Suppressor macrophage (primary cell): ENCODE measurements at places on chromosomes 5 and 9.

DNA sequence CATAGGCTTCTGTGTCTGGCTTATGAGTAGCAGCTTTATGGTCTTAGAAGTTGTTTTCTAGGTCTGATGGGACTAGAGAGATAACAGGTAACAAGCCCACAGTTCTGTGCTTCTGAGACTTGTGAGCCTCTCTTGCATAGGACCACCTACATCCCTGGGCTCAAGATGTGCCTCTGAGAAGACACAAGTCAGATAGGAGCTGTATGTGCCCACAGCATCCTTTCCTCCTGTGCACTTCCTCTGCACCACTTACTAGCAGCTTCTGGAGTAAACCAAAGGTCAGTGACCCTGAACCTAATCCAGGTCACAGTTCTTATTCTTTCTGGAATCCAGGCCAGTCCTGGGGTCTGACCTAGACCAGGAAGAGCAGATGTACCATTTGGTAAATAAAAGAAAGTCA lies 40.0 kb downstream of the GALNT10 start:
- no peak for DNase-seq

- DNase-seq = no peak
Observed at GRCh38 chr5:60494635-60495034, 205.3 kb downstream of the DEPDC1B start.

DNA sequence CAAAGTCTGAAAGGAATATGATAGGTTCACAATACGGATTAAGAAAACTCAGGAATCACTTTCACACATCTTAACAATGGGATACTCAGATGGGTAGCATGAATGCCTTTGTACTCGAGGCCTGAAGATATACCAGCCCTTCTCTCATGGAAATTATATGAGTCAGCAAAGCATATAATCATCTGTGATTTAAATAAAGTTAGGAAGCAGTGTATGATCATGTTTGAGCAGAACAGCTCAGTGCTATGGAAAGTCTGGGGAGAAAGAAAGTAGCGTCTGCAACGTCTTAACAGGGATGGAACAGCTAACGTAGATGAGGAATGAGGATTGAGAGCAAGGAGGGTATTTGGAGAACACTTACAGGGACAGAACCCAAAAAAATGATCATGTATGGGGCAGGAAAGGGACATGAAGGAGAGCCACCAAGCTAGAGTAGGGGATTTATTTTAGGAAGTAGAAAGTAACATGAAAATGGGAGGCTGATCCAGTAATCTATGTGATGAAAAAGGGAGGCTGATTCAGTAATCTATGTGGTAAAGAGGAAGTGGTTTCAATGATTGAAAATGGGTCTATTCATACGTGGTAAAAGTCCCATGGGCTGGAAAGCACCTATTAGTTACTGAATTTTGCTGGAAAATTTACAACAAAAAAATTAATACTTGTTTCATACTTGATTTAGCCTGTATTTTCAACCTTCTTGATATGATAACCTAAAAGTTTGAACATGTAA lies 85.9 kb downstream of the GNA14 start:
- peak; percentile 67 for DNase-seq

GRCh38 chr9:107807183-107807582 lies 317.6 kb upstream of the KLF4 start:
- DNase-seq = peak; percentile 28

DNA sequence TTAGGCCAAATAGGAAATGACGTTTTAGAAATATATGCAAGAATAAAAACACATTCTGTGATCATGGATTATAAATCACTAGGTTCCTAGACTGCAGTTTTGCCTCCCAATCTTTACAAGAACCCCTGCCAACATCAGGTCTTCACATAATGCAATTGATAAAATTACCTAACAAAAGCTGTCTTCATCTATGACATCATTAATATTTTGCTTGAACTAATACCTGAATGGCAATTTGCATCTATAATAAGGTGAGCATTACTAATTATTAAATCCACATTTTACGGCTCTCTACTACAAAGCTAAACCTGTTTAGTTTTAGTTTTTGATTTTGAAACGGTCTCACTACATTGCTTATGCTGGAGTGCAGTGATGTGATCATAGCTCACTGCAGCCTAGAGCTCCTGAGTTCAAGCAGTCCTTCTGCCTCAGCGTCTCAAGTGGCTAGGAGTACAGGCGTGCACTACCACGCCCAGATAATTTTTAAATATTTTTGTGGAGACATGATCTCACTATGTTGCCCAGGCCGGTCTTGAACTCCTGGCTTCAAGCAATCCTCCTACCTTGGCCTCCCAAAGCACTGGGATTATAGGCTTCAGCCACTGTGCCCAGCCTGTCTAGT lies 218.0 kb downstream of the MLLT3 start:
- DNase-seq = no peak

- DNase-seq = no peak
Observed at GRCh38 chr5:39717176-39717897, 292.6 kb upstream of the DAB2 start.

- DNase-seq = no peak
Observed at GRCh38 chr5:130805648-130806047, 359.4 kb downstream of the HINT1 start.

DNA sequence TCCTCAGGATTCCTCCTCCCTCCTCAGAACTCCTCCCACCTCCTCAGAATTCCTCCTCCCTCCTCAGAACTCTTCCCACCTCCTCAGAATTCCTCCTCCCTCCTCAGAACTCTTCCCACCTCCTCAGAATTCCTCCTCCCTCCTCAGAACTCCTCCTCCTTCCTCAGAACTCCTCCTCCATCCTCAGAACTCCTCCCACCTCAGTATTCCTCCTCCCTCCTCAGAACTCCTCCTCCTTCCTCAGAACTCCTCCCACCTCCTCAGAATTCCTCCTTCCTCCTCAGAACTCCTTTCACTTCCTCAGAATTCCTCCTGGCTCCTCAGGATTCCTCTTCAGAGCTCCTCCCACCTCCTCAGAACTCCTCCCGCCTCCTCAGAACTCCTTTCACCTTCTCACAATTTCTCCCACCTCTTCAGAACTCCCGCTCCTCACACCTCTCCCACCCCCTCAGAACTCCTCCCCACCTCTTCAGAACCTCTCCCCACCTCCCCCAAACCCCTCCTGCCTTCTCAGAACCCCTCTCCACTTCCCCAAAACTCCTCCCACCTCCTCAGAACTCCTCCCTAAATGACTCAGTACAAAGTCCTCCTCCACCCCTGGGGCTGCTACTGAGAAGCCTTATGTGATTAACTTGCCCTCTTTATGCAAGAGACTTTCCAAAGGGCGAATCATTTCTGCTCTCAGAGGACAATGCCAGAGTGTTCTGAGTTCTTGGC lies 23.2 kb downstream of the SLC46A2 start:
- DNase-seq = peak; percentile 91

- DNase-seq = no peak
Observed at GRCh38 chr5:873328-873727, 19.3 kb downstream of the BRD9 start.

GRCh38 chr5:17203329-17204132 lies 13.9 kb upstream of the BASP1 start:
- peak; percentile 73 for DNase-seq

DNA sequence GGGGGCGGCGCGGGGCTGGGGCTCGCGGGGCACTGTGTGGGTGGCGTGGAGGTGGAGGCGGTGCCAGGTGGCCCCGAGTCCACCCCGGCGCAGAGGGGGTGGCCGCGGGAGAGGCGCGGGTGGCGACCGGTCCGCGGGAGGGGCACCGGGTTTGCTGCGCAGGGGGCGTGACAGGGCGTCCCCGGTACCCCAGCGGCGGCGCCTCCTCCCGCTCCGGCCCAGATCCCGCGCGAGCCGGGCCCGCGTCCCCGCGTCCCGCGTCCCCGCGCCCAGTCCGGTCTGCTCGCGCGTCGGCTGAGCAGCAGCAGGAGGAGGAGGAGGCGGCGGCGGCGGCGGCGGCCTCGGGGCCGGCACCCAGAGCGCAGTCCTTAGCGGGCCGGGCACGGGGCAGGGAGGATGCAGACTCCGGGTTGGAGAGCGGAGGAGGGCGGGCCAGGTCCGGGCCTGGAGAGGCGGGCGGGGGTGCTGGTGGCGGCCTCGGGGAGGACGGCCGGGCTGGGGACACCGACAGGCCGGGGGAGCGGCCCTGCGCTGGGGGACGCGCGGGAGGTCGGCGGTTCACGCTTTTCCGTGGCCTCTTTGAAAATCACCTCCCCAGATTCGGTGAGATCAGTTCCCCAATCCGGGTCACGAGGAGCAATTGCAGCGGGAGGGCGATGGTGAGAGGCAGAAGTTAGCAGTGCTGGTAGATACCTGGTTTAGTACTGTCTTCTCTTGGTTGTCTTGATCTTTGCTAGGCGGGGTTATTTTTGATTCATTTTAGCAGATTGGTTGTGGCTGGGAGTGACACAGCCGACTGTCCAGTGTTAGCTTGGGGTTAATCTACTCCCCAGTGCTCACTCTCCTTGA lies 1.7 kb downstream of the TRIO start:
- peak; percentile 74 for DNase-seq

DNA sequence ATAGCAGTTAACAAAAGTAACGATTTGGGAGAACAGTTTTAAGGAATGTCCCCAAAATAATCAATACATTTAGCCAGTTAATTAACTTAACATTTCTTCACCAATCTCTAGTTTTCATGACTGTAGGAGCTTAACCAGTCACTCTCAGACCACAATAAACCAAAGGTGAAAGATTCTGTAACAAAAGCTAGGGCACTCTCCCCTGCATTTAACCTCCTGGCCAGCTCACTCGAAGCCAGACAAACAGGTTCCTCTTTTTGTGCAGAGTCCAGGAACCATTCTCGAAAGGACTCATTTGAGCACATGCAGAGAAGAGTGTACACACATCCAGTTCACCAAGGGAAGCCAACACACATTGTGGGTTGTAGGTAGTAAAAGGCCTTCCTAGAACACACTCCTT lies 6.5 kb downstream of the IL7R start:
- DNase-seq = peak; percentile 68

GRCh38 chr9:36855448-36856315 lies 178.4 kb downstream of the PAX5 start:
- DNase-seq = peak; percentile 39

GRCh38 chr5:181127907-181128626 lies 2.9 kb downstream of the OR2V1 start:
- DNase-seq = no peak

DNA sequence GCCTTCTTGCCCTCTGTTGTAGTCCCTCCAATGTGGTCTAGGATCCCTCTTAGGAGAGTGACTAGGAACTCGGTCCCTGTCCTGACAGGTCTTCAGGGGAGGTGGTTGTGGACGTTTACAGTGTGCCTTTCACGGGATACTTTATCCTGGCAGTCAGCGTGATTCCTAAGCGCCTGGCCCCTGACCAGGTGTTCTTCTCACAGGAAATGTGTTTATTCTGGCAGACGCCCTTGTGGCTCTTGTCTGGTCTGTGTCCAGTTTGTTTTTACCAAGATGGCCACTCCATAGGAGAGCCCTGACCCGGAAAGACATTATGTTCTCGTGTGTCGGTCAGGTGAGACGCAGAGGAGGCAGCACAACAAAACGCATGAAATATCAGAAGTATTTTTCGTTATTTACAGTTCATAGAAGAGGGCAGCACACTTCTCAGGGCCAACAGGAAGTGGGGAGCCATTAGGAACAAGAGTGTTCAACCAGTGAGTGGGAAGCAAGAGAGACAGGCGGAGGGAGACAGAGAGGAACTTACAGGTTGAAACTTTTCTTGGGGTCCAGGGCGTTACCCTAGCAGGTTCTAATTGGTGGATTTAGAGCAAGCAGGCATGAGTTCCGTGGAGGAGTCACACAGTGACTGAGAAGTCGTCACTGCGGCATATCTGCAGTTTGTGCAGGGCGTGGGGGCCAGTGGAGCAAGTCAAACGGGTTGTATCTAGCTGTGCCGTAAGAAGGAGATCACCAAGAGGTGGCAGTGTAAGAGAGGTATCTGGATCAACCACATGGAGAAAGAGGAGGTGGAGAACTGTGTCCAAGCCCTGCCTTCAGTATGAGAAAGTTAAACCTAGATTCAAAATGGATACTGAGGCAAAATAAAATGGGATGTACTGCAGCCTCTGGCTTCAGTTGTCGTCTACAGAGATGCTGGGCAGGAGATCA lies 412.9 kb downstream of the ZSWIM6 start:
- no peak for DNase-seq

DNA sequence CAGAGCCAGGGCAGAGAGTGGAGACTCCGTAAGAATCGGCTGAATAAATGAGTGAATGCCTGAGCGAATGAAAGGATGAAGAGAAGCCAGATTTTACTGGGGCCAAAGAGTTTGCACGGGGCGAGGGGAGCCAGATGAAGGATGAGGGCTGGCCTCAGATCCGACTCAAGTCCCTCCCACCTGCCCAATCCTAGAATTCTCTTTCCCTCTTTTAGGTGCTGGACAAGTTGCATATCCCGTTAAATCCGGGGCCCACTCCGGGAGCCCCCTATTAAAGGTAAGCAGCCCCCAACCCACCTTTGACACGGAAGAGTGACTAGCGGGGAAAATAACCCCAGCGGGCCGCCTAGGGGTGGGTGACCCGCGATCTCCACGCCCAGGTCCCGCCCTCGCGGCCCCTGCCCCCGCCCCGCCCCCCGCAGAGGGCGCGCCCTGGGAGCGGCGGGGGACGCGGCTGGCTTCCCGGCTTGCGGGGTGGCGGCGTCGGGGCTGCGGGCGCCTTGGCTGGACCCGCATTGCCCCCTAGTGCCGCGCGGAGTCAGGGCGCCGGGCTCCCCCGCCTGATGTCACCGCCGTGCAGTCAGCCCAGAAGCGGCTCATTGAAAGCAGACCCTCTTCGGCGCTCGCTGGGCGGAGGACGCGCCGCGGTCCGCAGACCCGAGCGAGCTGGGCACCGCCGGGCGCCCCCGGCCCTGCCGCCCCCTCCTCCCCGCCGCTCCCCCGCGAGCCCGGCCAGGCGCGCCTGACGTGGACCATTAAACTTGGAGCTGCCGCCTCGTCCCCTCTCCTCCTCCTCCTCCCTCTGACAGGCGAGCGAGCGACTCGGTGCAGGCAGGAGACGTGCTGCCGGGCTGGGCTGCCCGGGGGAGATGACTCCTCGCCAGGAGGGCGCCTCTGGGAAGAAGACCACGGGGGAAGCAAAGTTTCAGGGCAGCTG lies at the start of gene ADRA1B:
TSS of gene ADRA1B (plus strand) at position 579 of the 937 bp plus-strand sequence. CDS start 424 bp downstream, outside the sequence.
- DNase-seq = peak; percentile 83

DNA sequence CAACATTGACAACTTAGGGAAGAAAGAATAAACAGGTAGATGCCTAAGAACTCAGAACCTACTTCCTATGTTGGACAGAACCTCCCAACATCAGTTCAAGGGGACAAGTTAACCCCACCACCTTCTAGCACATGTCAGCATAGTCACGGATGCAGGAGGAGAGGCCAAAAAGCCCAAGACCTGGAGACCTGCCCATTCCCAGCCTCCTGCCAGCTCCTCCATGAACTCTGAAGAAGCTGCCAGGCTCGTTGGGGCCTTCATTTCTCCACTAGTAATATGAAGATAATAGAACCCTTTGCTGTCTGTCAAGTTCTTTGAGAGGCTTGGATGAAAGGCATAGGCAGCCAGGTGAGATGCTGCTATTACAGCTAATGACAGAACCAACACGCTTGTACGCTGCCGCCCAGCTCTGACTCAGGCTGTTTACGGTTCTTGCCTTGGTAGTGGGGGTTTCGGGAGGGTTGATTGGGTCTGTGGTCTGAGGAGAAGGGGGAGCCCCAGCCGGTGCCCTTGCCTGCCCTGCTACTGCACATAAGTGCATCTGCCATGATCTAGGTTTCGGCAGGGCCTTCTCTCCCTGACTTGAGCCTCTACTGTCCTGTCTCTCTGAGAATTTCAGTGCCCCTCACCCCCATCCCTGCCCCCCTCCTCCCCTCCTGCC lies 82.2 kb downstream of the NRG2 start:
- no peak for DNase-seq

- no peak for DNase-seq
Observed at GRCh38 chr5:164203581-164204225, 698.3 kb downstream of the MAT2B start.

- no peak for DNase-seq
Observed at GRCh38 chr5:106397700-106398099, 1273.0 kb downstream of the EFNA5 start.

- no peak for DNase-seq
Observed at GRCh38 chr5:90792725-90793124, 234.1 kb downstream of the ADGRV1 start.

GRCh38 chr5:28404363-28405071 lies 1366.1 kb upstream of the CDH9 start:
- DNase-seq = no peak
